Activated CD4-positive, alpha-beta memory T cell treated with anti-CD3 and anti-CD28 coated beads, Interleukin-2, amount 10 ng/mL, durations not matched to agents 7 days and 5 days (primary cell): ENCODE measurements at places on chromosomes 3 and 15. TPM values are rescaled to one million over a fixed set of nuclear protein-coding genes. Genes with fewer than 3 reads are reported as not detected.
A peak's percentile ranks its signal among the peaks of the same experiment; 100 is the strongest.

DNA sequence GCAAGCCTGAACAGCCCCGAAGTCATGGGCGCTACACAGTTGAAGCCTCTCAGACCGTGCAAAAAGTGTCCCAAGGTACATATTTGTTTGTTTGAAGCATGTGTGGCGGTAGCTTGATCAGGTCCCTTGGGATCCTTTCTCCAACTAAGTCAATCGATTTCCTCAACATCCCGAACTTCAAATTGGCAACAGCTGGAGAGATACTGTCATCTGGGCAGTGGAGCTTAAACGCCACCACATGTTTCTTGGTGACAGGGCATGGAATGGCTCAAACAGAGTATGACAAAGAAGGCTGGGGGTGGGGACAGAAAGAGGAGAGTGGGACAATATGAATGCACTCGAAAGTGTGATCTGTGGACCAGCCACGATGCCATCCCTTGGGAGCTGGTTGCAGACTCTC is 84.9 kb upstream of the PSMD6 start:
- no peaks in the 10 kb centered on the region for H3K4me1 ChIP-seq
- no peak overlapping the region for H3K27ac ChIP-seq
- no peak overlapping the region for H3K4me3 ChIP-seq
- DNase-seq, result no peak
- no peaks in the 10 kb centered on the region for H3K36me3 ChIP-seq
- H3K27me3 ChIP-seq, result no peaks in the 10 kb centered on the region

DNA sequence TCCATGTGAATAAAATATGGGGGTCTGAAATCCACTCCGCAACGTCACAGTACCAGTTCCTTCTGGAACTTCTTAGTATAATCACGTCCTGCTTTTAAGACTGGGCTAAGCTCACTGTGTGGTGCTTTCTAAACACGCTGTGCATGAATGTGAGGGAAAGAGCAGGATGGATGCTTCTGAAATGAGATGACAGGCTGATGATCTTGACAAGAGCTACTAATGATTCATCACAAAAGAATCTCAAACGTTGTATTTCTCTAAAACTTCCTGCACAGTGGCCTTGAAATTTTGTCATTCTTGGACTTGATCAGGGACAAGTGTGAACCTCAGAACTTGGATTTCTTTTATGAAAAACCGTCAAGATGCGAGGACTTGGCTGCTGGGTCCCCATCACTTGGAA is 221.4 kb downstream of the CADPS start:
- no peaks in the 10 kb centered on the region for H3K27me3 ChIP-seq
- H3K4me1 ChIP-seq, result no peaks in the 10 kb centered on the region
- no peaks in the 10 kb centered on the region for H3K36me3 ChIP-seq
- H3K4me3 ChIP-seq, result no peak overlapping the region
- H3K27ac ChIP-seq, result no peak overlapping the region

KATNBL1 gene
- total RNA-seq, result 40.5 TPM

GRCh38 chr3:158820521-158820920 is 18.7 kb downstream of the MFSD1 start:
- no peak overlapping the region for H3K27ac ChIP-seq
- no peaks in the 10 kb centered on the region for H3K4me1 ChIP-seq
- no peaks in the 10 kb centered on the region for H3K27me3 ChIP-seq
- DNase-seq, result no peak

- DNase-seq, result no peak
- H3K36me3 ChIP-seq, result no peaks in the 10 kb centered on the region
- H3K4me1 ChIP-seq, result no peaks in the 10 kb centered on the region
- H3K4me3 ChIP-seq, result no peak overlapping the region
- H3K27me3 ChIP-seq, result no peaks in the 10 kb centered on the region
Measured at GRCh38 chr3:29898171-29898965, 617.5 kb downstream of the RBMS3 start.

DNA sequence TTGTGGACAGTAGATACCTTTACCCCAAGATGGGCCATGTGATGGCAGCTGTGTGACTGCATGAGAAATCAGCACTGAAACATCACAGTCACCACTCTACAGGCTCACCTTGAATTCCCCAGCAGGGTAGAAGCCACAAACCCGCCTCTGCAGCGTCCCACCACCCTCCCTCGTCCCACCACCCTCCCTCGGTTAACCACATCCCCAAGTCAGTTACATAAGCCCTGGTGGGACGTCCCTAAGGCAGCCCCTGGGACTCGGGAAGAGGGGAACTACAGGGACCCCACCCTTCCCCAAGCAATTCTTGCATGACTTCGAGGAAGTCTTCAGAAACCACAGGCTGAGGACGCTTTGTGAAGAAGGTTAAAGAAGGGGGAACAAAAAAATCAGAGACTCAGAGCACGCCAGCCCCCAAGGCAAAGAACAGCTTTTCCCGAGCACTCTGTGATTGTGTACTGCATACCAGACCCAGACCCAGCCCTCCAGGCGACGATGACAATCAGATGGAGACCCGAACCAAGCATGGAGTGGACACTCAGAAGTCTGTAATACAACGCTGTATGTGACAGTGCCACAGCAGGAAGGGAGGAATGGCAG is 60.5 kb downstream of the SH3BP5 start:
- H3K27ac ChIP-seq, result peak overlapping the region; percentile 75
- H3K4me1 ChIP-seq, result peaks cover 79% of the 10 kb centered on the region
- H3K27me3 ChIP-seq, result no peaks in the 10 kb centered on the region
- H3K4me3 ChIP-seq, result peak overlapping the region; percentile 52

IQCF5 gene
- total RNA-seq, result not detected

- H3K27me3 ChIP-seq, result no peaks in the 10 kb centered on the region
- H3K36me3 ChIP-seq, result no peaks in the 10 kb centered on the region
- no peak for DNase-seq
- no peak overlapping the region for H3K27ac ChIP-seq
- H3K4me1 ChIP-seq, result no peaks in the 10 kb centered on the region
- H3K4me3 ChIP-seq, result no peak overlapping the region
Measured at GRCh38 chr3:85258326-85258725, 299.5 kb downstream of the CADM2 start.

PRSS50 gene
- total RNA-seq, result not detected
